Inflammatory macrophage treated with lipopolysaccharide for 1 hour (primary cell): ENCODE measurements at places on chromosomes 11 and 22.

GRCh38 chr22:33792832-33793231, 127.4 kb downstream of the LARGE1 start:
- no peak for DNase-seq

- no peak for DNase-seq
Observed at GRCh38 chr11:69951821-69952220, 126.3 kb upstream of the ANO1 start.

GRCh38 chr22:37865510-37865909, 16.3 kb downstream of the EIF3L start:
- no peak for DNase-seq

DNA sequence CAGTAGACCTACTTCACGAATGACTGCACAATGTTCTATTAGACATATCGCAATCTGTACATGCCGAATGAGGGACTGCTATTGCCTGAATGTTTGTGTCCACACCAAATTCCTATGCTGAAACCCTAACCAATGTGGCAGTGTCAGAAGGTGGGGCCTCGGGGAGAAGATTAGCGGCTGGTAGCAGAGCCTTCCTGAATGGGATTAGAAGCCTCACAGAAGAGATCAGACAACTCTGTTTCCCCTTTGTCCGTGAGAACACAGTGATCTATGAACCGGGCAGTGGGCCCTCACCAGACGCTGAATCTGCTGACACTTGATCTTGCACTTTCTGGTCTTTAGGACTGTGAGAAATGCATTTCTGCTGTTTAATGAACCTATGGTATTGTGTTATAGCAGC, 33.1 kb downstream of the LRFN4 start:
- DNase-seq, result no peak

DNA sequence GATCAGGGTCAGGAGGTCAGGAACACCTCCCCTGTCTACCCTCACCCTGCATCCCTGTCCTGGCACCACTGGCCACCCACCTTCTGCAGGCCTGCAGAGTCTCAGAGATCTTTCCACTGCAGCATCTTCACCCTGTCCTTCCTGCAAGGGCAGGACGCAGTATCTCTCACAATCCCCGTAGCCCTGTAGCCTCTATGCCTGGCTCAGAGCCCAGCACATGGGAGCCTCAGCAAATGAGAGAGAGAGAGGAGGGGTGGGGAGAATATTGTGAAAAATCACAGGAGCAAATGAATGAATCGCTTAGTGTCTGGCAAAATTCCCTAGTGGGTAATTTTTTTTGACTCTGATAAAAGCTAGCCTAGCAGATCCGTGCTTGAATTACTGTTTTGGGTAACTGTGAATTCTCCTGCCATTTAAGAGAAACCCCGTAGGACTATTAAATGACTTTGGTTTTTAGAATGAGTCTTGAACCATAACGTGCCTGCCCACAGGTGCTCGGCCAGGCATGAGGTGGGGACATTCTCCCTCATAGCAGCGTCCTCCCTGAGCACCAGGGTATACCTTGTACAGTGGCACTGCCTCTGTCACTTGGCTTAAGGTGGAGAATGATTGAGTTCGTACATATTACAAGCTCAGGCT, 91.5 kb downstream of the MORC2 start:
- DNase-seq, result no peak

GRCh38 chr22:32043391-32043790, 330 bp downstream of the SLC5A1 start:
- DNase-seq, result no peak

DNA sequence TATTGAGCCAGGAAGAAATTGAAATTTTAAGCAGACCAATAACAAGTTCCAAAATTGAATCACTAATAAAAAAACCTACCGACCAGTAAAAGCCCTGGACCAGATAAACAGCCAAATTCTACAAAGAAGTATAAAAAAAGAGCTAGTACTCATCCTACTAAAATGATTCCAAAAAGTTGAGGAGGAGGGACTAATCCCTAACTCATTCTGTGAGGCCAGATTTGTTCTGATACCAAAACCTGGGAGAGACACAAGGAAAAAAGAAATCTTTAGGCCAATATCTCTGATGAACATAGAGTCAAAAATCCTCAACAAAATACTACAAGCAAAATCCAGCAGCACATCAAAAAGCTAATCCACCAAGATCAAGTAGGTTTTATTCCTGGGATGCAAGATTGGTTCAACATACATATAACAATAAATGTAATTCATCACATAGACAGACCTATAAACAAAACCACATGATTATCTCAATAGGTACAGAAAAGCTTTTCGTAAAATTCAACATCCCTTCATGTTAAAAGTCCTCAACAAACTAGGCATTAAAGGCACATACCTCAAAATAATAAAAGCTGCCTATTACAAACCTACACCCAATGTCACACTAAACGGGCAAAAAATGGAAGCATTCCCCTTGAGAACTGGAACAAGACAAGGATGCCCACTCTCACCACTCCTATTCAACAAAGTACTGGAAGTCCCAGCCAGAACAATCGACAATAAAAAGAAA, 13.1 kb downstream of the OR52A5 start:
- no peak for DNase-seq

DNA sequence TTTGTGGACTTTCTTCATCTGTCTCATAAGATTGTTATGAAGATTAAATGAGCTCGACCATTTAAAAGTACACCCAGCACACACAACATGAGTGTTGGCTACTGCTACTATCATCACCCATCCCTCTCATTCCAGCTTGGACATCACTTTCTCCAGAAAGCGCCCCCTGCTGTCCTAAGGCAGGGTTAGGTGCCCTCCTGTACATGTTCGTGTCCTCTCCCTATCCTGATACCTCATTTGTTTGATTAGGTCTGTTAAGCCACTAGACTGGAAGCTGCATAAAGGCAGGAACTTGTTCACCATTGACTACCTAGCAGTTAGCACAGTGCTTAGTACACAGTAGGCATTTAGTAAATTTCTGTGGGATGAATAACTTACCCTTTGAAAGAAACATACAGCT, 85.5 kb downstream of the ENTHD1 start:
- DNase-seq, result no peak

DNA sequence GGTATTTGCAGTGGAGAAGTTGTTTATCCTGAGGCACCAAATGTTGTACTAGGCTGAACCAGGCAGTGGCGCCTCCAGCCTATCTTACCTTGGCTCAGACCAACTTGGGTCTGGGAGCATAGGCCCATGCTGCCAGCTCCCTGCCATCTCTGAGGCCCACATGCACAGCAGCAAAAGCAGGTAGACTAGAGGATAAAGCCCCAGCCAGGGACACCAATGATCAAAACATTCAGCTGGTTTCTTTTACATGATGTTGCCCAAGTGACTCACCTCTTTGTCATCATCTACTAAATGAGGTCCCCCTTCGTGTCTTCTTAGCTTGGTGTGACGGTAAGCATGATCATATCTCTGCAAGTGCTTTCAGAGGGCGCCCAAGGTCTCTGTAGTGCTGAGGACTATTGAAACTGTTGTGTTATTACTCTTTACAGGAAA, 112.1 kb upstream of the DRD2 start:
- DNase-seq, result no peak

DNA sequence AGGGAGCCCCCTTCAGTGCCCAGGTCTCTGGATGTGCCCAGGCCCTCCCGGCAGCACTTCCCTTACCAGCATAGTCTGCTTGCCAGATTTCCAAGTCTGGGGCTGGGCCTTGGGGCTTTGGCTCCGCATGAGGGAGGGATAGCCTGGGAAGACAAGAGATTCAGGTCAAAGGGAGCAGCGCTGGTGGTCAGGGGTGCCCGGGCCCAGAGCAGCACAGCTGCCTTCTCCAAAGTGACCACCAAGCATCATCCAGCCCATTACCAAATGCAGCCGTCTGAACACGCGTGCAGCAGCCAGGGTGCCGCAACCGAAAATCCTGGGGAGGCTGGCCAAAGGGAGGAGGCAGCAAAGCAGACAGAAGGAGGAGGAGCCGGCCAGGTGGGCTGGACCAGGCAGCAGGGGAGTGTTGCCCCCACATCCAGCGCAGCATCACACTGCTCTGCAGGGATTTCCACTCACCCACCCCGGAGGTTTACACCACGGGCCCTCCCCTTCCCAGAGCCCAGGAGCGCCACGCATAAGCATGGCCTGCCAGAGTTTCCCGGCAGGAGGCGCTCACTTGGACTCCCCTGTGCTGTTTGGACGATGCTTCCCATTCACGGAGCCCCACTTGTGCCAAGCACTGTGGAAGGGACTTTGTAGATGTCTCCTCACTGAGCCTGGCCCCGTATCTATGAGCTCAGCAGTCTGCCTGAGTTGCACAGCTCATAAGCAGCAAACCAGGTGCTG, 22.5 kb downstream of the TRIM29 start:
- DNase-seq, result no peak

DNA sequence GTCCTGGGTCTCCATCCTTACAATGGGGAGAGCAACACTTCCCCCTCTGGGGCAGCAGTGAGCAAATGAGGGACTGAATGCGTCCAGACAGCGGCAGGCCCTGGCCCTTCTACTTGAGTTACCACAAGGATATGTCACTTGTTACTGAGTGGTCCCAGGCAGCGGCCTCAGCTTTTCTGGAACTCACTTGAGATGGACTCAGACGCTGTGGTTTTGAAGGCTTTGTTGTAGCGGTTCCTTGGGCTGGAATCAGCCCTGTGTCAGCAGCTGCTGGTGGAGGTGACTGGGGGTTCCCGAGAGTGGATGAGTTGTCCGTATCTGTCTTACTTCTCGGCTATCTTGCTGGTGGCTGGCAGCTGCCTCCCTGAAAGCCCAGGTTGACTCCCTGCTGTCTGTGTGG, 77.0 kb downstream of the MICAL2 start:
- DNase-seq, result no peak

DNA sequence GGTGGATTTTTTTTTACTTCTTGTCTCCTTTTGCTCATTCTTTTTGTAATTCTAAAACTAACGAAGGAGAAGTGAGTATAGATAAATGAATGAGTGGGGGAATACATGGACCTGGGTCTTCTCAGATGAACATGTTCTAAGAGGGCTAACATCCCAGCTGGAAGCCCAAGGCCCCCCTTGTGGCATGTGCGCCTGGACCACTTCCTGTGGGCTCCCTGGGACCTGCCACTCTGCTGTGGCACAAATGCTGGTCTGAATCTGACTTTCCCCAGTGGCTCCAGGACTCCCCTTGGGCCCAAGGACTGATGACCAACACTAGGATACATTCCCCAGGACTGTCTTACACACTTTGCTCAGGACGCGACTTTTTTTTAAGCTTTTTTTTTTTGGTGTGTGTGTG, 32.7 kb upstream of the ALX4 start:
- no peak for DNase-seq

- no peak for DNase-seq
Observed at GRCh38 chr11:66073669-66074068, 3.6 kb downstream of the PACS1 start.

- DNase-seq, result no peak
Observed at GRCh38 chr22:50165436-50166123, 5.0 kb upstream of the PANX2 start.

- no peak for DNase-seq
Observed at GRCh38 chr22:28736301-28737155, 5.1 kb downstream of the CHEK2 start.
